ENCODE measurements at places on chromosomes 12 and 14.

- DNase-seq: no peak
These were observed 62.6 kb downstream of the FIGNL2 start for GRCh38 chr12:51785906-51786305.

- DNase-seq: peak; percentile 85
These were observed at the start of gene DGLUCY for GRCh38 chr14:91113829-91114078. DGLUCY (plus strand) TSS chr14:91114073; CDS start chr14:91160295, 46,222 bp downstream.

GRCh38 chr12:28603239-28603638, 413.0 kb downstream of the CCDC91 start:
- no peak for DNase-seq

DNA sequence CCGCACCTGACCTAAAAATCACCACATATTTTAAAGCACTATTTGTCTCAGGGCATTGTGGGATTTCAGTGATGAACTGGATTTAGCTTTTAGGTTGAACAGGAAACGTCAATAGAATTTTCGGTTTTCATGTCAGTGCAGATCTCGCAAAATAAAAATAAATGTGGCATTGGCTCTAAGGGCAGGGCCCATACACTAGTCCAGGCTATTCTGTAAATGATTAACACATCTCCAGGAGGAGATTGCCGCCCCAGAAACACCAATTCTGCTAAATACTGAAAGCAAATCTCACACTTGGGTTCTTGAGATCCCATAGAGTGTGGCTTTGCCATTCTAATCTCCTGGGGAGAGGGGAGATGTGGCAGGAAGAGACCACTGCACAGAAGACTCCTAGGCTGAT, 1494.0 kb upstream of the TMEM132C start:
- no peak for DNase-seq

- no peak for DNase-seq
These were observed 26.9 kb downstream of the CLEC6A start for GRCh38 chr12:8482571-8483061.

DNA sequence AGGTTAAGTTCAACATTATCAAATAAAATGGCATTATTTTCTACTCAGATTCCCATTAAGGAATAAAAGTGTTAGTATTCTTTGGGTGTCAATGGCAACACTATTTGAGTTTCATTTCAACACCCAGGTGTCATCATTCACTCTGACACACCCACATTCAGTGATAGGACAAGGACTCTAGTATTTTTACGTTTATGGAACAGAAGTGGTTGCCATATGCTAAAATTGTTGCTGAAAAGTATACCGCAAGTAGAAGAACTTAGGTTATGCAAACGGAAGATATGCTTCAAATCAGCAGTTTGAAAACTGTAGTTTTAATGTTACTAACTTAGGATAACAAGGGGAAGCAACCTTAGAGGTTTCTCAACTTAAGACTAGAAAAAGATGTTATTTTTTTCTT, 20.0 kb upstream of the SGPP1 start:
- no peak for DNase-seq

DNA sequence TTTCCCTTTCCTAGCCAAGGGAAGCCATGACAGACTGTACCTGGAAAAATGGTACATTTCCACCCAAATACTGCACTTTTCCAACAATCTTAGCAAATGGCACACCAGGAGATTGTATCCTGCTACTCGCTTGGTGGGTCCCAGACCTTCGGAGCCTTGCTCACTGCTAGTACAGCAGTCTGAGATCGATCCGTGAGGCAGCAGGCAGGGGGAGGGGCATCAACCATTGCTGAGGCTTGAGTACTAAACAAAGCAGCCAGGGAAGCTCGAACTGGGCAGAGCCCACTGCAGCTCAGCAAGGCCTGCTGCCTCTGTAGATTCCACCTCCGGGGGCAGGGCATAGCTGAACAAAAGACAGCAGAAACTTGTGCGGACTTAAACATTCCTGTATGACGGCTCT, 218.8 kb downstream of the LRIG3 start:
- no peak for DNase-seq

- DNase-seq: no peak
These were observed 26.3 kb upstream of the TC2N start for GRCh38 chr14:91893669-91894068.

GRCh38 chr12:32671930-32672780, 6.9 kb upstream of the DNM1L start:
- DNase-seq: peak; percentile 94

DNA sequence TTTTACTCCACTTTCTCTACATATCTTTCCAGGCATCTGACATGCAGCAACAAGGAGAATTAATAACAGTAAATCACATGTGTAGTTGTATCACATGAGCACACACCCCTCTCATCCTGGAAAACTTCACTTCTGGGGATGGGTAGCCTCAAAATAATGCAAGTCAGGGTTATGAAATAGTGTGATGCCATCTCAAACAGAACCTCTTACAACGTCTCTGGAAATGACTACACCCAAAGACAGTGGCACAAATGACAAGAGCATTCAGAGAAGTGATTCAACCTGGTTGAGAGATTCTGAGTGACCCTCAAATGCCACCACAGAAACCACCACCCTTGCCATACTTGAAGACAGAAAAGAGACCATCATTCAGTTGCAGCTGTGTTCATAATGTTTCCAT, 2.8 kb downstream of the DIO2 start:
- no peak for DNase-seq

GRCh38 chr12:109864916-109865315, 15.4 kb downstream of the GLTP start:
- peak; percentile 30 for DNase-seq

- DNase-seq: no peak
These were observed 3.7 kb upstream of the DENND5B start for GRCh38 chr12:31594681-31595080.

GRCh38 chr12:86193931-86194330, 62.3 kb downstream of the MGAT4C start:
- no peak for DNase-seq

DNA sequence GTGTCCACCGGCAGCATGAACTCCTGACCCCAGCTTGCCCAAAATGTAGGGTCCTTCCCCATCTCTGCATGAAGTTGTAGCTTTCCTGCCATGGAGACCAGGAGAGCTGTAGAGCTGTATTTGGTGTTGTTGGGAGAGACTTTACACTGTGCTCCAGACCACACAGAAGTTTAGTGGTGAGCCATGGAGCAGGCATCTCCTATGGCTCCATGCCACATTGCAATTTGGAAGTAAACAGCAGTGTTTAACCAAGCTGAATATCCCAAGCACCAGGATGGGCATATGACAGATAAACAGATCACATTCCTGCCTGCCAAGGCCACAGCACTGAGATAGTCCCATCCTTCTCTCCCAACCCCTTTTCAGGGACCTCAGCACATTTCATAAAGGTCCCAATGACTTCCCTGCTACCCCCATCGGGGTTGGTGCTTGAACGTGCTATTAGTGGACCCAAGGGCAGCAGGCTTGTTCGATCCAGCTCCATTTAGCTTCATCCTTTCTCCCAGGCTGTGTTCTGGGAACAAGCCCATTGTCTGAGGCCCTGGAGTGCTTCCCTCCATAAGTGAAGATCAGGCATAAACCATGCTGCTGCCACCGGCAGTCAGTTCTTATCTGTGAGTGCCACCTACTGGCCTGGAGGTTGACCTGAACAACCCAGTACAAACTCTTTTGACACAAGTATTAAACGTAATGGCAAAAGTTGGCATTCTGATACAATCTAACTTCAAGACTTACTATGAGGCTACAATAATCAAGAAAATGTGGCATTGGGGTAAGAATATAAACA, 172.3 kb upstream of the ATXN7L3B start:
- DNase-seq: no peak

GRCh38 chr12:91877456-91878235, 268.0 kb downstream of the BTG1 start:
- DNase-seq: no peak

DNA sequence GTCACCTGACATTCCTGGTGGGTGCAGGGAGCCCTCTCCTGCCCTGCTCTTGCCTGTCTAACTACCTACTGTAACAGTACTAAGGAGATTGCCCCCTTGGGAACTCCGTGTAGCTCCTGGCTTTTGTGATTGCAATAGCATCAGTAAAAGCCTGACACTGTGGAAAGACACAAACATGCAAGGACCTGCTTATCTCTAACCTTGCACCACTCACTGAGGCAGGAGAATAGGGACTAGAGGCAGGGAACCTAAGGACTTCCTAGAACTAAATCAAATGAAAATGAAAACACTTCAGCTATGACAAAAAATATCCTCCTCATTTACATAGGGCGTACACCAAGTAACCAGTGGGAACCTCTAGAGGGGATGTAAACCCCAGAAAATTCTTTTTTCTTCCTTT, 28.5 kb downstream of the TUBA1A start:
- no peak for DNase-seq

GRCh38 chr12:120100630-120101029, 15.9 kb downstream of the RAB35 start:
- DNase-seq: no peak

GRCh38 chr12:117272690-117273089, 82.4 kb upstream of the FBXO21 start:
- DNase-seq: no peak

DNA sequence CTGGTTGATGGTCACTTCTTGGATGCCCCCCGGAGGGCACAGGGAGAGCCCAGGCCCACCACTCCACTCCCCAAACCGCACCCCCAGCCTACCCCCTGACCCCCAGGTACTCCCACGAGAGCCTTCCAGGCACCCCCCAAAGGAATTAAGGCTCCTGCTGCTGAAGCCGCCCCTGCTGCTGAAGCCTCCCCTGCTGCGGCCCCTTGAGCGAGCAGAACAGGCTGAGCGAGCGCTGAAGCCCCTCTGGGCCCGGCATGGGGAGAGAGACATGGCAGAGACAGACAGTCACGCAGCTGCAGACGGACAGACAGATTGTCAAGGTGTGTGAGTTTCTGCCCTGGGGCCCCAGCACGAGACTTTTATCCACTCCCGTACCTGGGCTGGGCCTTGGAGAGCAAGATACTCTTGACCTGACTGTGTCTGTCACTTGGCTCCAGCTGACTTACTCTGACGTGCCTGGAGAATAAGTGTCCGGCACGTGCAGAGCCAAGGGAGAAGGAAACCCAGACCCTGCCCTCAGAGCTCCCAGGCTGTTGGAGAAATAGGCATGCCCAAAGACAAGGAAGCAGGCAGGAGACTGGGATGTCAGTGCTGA, at the start of gene KRT78:
Gene KRT78, minus strand, starts transcription at position 334 of the 595 bp plus-strand sequence. Its CDS starts 64 bp downstream, at position 270.
- no peak for DNase-seq

DNA sequence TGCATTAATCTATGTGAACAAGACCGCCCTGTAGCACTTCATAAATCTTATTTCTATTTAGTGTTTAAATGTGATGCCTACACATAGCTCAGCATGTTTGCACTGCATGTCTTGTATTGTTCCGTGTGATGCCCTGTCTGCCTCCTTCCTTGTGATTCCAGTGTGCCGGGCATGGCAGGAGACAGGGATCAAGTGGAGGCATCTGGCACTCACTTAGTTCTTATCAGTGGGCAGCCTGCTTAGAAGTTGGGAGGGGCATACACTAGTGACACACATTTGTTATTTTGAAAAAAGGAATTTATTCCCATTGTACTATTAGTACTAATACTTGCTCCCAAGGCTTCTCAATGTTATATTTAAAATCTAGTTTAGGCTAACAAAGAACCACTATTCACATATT, 176.4 kb downstream of the KCNA5 start:
- DNase-seq: no peak

DNA sequence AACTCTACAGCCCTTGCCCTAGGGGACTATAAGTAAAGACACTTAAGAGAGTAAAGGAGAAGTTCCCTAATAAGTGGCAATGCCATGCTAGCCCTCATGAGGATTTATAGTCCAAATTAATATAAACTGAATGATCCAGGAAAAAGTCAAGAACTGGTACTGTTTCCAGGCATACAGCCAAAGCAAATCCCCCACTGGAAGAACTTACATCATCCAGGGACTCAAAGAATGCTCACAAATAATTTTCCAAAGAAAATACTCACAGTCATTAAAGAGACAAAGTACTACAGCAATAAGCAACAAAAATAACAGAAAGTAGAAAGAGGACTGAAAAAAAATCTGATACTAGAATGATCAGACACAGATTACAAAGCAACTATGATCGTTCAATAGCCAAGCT, 79.7 kb upstream of the RAP1B start:
- DNase-seq: peak; percentile 24

DNA sequence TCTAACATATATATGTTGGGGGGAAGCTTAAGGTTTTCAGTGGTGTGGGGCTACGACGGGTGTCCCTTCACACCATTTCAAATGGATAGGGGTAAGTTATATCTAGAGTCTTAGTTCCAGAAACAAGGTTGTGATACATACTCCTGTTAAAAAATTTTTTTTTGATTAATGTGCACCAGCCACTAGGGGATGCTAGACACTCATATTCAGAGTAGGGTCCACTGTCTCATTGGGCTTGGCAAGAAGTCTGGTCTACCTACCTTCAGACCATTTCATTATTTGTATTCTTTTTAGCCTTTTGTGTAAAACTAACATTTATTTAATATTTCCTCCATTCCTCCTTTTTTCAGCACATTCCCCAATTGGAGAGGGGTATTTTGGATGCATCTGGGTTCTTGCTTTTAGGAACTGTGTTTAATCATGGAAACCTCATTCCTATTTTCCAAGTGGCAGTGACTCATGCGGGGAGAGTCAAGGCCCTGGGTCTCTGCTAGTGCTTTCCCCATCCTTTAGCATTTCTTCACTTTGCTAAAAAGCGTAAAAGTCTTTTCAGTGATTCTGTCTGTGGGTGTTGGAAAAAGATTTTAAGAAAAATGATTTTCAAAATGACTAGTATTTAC, 33.4 kb downstream of the ANO4 start:
- DNase-seq: no peak

GRCh38 chr12:70813559-70813958, 107.0 kb downstream of the PTPRR start:
- DNase-seq: no peak

DNA sequence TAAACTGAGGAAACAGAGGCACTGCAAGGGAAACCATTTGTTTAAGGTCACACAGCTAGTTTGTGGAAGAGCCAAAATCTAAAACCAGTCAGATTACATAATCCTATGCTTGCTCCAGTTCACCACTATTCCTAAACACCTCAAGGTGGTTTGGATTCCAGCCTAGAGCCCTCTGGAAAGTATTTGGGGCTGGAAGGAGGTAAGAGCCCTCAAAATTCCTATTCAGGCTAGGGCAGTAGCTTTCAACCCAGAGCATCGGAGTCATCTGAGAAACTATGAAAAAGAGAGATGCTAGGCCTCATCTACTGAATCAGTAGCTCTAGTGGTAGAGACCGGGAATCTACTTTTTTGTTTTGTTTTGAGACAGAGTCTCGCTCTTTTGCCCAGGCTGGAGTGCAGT, 16.0 kb upstream of the SPPL3 start:
- DNase-seq: no peak

GRCh38 chr14:101873991-101874390, 90.4 kb upstream of the DYNC1H1 start:
- DNase-seq: no peak

GRCh38 chr12:3251067-3251466, 173.9 kb downstream of the TSPAN9 start:
- no peak for DNase-seq

GRCh38 chr12:19525274-19525673, 86.0 kb downstream of the AEBP2 start:
- no peak for DNase-seq

- no peak for DNase-seq
These were observed 23.7 kb downstream of the FOXN3 start for GRCh38 chr14:89393222-89393745.

- peak; percentile 67 for DNase-seq
These were observed 11.3 kb downstream of the MEG3 start for GRCh38 chr14:100836941-100837804.
